Foreskin melanocyte (primary cell): ENCODE measurements at places on chromosomes 16 and 17.

GRCh38 chr16:22739077-22739476 is 74.9 kb upstream of the HS3ST2 start:
- DNase-seq = no peak

DNA sequence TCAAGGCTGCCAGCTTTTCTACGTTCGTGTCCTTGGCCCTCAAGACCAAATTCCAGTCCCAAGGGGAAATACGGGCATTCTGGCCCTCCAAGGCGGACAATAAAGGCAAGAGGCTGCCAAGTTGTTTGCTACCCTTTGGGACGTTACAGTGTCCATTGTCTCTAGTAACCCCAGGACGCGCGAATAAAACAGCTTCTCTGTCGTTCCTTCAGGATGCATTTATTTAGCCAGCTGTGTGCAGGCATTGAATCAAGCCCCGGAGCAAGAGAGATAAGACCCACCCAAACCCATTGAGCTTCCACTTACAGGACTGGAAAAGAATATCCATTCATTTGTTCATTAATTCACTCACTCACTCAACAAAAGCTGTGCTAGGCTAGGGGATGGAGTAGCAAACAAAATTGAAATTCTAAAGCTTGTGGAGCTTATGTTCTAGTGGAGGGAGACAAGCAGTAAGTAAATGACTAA is 656 bp downstream of the MRPL58 start:
- no peak for DNase-seq

DNA sequence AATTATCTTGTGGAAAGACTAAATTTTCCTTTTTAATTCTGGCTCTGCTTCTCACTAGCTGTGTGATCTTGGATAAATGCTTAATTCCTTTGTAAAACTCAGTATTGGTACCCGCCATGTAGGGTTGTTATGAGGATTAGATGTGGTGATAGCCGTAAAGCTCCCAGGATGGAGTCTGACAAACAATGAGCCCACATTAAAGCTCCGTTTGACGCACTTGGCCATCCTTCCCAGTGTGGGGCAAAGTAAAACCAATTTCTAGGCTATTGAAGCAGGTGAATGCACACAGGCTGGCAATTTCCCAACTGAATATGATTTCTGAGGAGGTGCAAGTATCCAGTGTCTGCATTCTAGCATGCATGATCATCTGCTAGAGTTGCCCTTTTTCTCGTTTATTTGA is 123.6 kb downstream of the MRTFB start:
- no peak for DNase-seq

DNA sequence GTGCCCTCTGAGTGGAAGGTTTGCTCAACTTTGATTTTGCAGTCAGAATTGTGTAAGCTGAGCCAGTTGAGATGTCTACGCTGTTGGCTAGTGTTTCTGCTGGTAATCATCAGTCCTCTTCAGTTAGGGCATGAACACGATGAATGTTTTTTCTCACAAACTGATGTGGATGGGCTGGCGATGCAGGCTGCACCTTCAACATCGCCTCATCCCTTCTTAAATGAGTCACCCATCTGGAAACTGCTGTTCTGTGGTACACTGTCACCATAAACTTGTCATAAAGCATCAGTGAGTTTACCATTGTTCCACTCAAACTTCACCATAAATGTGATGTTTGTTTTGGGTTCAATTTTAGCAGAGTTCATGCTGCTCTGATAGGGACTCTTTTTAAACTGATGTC is 8.4 kb downstream of the C16orf95 start:
- DNase-seq = no peak

- DNase-seq = no peak
Measured at GRCh38 chr17:1563786-1564613, 1.4 kb upstream of the PITPNA start.

- DNase-seq = no peak
Measured at GRCh38 chr16:66380421-66380820, 13.9 kb downstream of the CDH5 start.

DNA sequence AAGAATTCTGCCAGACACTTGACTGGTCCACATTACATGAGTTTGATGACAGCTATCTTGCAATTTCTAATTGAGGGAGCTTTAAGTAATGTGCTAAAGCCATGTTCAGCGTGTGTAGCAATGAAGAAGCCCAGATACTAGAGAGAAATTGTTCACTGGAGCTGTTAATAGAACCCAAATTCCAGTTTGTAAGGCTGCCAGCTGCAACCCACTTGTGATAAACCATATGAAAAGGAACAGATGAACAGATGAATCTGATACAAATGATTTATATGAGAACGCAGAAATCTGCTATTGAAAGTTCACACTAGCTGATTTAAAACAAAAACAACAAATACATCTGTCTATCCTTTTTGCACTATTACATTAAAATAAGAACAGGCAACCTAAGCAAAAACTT is 6.2 kb downstream of the NACA2 start:
- DNase-seq = no peak

DNA sequence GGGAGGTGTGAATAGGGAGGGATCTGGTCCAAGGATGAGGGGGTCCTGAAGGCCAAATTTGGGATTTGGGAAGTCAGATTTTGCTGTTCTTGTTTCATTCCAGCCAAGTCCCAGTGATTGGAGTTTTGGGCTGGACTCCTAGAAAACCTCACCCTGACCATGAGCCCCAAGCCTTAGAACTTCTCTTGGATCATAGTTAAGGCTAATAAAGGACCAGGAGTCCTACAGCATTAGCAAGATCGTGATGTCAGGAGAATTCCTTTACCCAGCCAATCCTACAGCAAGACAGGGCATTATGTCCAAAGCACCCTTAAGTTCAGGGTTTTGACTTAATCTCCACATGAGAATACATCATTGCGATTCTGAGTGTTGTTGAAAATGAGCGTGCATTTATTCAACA is 85.0 kb downstream of the SOX9 start:
- no peak for DNase-seq

- no peak for DNase-seq
Measured at GRCh38 chr16:4293822-4294457, 21.1 kb upstream of the TFAP4 start.

- DNase-seq = no peak
Measured at GRCh38 chr16:1825381-1825863, 1.2 kb downstream of the HAGH start.

DNA sequence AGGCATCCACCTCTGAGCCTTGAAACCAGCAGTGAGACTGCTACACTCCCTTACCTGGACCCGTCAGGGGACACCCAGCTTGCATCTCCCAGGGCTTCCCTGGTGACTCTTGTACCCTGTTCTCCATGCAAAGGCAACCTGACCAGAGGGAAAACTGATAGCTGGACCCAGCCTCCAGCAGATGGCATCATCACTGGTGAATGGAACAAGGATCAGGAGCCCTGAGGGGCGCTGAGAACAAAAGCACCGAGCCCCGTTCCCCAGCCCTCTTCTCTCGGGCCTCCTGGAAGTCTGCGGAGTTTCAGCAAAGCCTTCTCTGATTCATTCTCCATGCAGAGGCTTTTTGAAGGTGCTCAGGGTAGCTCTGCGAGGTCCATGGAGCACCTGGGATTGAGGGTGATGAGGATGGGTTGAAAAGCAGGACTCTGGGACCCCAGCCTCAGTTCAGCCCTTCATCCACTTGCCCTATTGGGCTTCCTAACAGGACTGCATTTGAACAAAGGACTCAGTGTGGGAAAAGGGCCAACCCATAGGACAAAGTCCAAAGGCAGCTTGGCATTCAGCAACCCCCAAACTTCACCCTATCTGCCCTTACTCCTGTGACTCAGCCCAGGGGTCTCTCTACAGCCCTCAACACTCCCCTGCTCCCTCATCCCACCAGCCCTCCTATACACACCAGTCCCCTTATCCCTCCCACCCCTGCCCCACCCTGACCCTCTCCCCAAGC is 45.0 kb upstream of the LHX1 start:
- no peak for DNase-seq

DNA sequence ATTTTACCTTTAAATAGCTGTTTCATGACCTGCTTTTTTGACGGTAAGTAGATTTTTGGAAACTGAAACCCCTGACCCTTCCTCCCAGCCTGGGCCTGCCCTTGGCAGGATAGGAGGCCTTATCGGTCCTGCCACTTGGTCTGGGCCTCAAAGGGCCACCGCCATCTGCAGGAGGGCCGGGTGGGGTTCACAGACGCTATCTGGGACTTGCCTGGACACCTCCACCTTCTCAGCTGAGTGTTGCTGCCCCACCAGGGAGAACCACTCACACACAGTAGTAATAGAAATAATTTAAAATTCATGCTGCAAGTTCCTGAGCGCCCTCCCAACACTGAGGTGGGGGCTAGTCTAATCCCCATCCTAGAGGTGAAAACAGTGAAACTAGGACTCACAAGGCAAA is 4.6 kb upstream of the NPRL3 start:
- no peak for DNase-seq

- no peak for DNase-seq
Measured at GRCh38 chr16:57147381-57148221, 38.2 kb downstream of the PSME3IP1 start.

DNA sequence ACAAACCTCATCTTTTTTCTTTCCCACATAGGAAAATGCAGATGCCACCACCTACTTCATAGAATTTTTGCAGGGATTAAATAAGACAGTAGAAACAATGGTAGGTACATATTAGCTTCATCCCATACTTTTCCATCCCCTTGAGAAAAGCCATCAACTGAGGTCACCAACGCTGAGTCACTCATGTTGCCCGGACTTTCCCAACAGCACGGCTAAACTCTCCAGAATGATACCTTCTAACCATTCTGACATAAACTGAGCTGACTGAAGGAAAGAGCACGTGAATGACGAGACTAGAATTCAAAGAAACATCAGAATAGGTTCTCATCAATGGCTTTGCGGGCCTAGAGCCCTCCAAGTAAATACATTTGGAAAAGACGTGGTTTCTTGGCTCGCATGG is 146.0 kb upstream of the RCVRN start:
- DNase-seq = no peak

DNA sequence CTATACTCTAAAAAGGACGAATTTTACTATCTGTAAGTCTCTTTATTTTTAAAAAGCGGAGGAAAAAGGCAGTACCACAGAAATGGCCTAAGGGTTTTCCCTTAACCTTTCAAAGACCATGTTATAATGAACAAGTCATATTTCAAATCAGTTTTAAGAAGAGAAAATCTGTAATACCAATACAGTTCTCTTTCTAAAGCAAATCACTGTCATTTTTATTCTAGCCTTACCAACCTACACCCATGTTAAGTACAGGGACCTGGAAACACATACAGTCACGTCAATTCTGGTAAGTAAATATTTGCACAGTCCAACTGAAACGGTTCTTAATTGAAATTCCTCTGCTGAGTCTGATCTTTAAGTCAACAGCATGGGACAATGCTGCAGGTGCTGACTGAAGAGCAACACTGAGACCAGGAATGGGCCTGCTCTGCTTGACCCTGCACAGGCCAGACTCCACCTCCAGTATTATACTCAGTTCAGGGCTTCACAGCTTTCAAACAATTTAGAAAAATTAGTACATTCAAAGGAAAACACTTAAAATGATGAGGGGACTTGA is 20.2 kb downstream of the MBTPS1 start:
- no peak for DNase-seq

DNA sequence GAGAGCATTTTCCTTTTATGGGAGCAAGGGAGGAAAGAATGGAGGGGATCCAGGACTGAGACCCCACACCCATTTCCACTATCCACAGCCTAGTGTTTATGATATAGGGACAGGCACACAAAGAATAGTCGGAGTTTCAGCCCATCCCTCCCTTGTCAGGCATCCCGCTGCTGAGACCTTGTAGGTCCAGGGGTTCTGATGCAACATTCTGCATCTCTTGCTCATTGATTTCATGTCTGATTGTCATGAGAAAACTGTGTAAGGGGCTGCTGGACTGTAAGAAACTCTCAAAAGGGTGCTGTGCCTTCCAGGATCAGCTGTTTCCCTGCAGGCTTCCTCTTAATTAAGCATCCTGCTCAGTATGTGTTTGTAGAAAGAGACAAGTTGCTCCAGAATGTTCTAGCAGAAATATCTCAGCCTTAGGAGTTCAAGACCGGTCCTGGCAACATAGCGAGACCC is 5.3 kb upstream of the POLR3E start:
- DNase-seq = no peak

GRCh38 chr16:16071631-16072244 is 122.3 kb downstream of the ABCC1 start:
- DNase-seq = no peak

DNA sequence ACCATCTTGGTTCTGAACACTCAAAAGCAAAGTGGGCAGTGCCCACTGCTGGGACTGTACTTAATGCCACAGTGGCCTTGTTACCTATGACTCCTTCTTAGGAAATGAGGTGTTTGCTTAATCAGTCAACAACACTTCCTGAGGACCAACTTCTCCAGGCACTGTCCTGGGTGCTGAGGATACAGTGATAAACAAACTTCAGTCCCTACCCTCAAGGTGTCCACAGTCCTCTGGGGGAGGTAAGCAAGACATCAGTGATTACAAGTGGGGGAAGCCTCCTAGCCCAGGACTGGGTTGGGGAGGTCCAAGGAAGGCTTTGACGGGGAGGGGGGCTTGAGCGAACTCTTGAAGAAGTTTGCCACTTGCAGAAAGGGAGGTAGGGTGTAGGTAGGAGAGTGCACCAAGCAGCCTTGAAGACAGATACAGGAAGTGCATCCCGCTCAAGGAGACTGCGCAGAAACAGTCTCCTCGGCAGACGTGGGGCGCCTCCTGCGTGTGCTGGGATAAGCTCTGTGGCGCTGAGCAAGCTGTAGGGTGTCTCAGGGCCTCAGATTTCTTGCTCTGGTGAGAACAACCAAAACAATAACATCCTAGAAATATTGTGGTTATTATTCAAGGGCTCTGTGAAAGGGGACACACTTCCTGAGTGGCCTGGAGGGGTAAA is 2.6 kb upstream of the ABCC3 start:
- no peak for DNase-seq

DNA sequence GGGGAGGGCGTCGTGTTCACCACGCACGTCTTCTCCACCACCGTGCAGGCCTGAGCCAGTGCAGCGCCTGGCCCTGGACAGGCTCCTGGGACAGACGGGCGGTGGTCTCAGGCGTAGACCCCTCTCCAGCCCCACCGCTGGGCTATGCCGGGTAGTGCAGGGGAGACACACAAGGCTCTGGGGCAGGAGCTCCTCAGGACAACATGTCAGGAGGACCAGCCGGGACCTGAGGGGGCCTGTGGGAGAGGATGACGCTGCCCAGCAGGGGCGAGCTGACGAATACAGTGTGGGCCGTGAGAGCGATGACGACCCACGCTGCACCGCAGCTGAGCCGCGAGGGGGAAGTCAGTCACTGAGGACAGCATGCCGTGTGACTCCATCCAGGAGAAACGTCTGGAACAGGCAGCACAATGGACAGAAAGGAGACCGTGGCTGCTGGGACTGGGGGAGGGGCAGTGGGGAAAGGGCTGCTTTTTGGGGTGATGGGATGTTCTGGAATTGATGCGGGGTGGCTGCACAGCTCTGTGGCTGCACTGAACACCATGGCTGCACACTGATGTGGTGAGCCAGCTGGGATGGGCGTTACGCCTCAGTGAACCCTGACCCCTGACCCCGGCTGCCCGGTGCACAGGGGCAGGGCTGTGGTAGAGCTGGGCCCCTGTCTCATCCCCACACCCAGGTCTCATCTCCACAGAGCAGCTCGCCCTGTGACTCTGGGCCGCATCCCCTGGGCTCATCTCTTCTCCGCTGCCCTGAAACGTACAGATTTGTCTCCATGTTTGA is 20.2 kb downstream of the DNASE1 start:
- DNase-seq = no peak

- DNase-seq = no peak
Measured at GRCh38 chr17:13671771-13672170, 70.0 kb upstream of the HS3ST3A1 start.
